T-helper 17 cell (primary cell): ENCODE measurements at places on chromosomes 16 and 17.
A peak's percentile ranks its signal among the peaks of the same experiment; 100 is the strongest.

DNA sequence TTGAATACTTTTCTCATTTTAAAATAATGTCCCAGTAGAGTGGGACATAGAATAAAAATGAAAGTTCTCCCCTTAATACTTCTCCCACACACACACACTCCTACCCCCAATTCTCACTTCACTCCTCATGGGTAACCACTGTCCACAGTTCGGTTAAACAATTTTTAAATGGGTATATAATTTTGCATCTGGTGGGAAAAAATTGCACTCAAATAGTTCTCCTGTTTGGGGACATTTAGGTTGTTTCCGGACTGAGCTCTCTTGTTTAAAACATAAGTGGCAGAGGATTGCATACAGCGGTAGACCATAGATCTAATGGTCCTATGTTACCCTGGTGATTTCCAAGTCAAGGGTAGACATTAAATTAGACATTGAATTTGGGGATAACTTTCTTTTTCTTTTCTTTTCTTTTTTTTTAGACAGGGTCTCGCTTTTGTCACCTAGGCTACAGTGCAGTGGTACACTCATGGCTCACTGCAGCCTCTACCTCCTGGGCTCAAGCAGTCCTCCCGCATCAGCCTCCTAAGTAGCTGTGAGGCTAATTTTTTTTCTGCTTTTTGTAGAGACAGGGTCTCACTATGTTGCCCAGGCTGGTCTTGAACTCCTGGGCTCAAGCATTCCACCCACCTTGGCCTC lies 138.3 kb downstream of the SOCS1 start:
- H3K4me1 ChIP-seq = peaks cover 28% of the 10 kb centered on the region
- H3K27ac ChIP-seq = peak overlapping the region; percentile 41
- no peak overlapping the region for H3K4me3 ChIP-seq
- no peaks in the 10 kb centered on the region for H3K27me3 ChIP-seq

DNA sequence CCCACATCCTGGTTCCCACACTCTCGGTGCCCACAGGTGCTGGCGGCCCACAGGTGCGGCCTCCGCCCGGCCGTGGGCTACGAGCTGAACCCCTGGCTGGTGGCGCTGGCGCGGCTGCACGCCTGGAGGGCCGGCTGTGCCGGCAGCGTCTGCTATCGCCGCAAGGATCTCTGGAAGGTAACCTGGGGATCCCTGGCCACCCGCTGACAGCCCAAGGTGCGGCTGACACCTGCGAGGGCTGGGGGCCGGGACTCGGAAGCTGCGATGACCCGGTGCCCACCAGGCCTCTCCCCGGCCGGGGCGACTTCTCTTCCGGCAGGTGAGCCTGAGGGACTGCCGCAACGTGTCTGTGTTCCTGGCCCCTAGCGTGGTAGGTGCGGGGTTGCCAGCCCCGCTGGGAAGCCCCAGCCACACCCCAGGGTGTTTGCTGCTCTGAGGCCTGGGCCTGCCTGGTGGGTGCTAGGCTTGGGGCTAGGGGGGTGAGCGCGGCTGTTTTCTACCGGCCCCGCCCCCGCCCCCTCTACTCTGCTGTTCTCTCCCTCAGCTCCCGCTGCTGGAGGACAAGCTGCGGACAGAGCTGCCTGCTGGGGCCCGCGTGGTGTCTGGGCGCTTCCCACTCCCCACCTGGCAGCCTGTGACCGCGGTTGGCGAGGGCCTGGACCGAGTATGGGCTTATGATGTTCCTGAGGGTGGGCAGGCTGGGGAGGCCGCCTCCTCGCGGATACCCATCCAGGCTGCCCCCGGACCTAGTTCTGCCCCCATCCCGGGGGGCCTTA lies 1.0 kb downstream of the ANTKMT start:
- no peak for DNase-seq
- peak overlapping the region; percentile 67 for H3K4me3 ChIP-seq
- H3K36me3 ChIP-seq = no peaks in the 10 kb centered on the region

- peaks cover 17% of the 10 kb centered on the region for H3K27me3 ChIP-seq
- H3K27ac ChIP-seq = no peak overlapping the region
- H3K36me3 ChIP-seq = peaks cover 2% of the 10 kb centered on the region
- no peak overlapping the region for H3K4me3 ChIP-seq
- DNase-seq = no peak
Measured at GRCh38 chr16:15849209-15849981, 7.4 kb downstream of the MYH11 start.

DNA sequence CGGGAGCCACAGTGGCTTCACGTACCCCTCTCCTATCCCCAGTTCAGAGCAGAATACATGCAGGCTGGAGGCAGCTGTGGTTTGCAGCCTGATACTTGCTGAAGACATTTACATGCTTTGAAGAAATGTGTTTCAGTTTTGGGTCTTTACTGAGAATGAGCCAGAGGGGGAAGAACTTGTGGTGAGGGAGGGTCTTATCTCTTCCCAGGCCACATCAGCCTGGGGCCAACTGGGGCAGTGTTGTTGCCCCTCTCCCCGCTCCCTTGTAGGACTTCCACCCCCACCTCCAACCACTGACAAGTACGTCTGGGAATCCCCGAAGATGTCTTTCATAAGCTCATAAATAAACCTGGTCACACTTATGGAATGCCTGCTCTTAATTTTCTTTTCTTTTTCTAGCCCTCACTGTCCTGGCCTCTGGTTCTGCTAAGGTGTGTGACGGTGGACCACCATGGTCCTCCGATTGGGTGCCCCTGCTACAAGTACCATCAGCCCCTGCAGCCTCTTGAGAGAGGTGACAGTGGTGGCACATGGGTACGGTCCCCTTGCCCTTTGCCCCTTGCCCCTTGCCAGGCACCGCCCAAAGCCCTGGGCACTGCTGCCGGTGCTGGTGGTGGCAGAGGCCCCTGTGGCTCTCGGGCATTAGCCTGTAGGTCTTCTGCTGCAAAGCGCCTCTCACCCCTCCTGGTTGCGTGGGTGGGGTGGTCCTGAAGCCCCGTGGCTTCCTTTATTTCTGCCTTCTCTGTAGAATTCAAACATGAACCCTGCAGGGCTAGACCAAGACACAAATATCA lies 144.8 kb upstream of the RPH3AL start:
- H3K4me1 ChIP-seq = peaks cover 6% of the 10 kb centered on the region
- H3K36me3 ChIP-seq = no peaks in the 10 kb centered on the region
- H3K4me3 ChIP-seq = no peak overlapping the region
- no peak for DNase-seq
- H3K27me3 ChIP-seq = peaks cover 6% of the 10 kb centered on the region
